ENCODE measurements at places on chromosomes 12 and 14.

GRCh38 chr14:66233591-66233990 lies 252.6 kb upstream of the CCDC196 start:
- no peak for DNase-seq

DNA sequence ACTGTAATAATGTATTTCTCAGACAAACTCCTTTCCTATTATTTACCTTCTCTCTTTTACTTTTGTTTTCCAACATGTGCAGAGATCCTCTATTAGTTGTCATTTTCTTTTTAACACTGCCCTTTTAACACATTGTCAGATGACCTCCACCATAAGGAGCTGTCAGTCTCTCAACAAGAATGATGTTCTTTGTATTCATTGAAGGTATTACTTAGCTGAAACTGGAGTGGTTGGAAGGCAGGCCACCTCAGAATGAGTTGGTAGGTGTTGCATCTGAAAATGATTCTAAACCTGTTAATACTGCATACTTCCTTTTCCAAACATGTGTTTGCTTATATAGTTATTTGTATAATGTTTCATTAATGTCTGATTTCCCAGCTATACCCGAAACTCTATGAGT lies 16.9 kb downstream of the TMEM117 start:
- DNase-seq = no peak

DNA sequence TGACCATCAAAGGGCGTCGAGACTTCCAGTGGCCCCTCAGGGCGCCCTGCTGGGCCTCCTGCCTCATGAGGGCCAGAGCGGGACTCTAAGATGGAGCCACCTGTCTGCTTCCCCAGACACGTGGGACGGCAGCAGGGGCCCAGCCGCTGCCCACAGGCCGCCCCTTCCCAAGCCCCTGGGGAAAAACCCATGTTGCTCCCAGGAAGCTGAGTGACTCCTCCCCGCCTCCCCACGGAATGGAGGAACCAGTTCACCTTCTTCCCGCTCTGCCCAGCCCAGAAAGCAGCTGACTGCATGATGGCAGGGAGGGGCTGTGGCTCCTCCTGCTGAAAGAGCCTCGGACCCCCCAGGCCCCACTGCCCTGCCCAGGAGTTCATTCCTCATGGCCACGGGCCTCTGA lies 14.9 kb downstream of the RAB35 start:
- no peak for DNase-seq

GRCh38 chr12:106066051-106066705 lies 72.6 kb downstream of the NUAK1 start:
- DNase-seq = no peak

GRCh38 chr14:58944968-58945356 lies 243.5 kb upstream of the DAAM1 start:
- DNase-seq = no peak

Data from testis (tissue), 5 donors.